ENCODE measurements at places on chromosomes 5 and 9.

GRCh38 chr9:33676746-33677505, 118.4 kb upstream of the PRSS3 start:
- DNase-seq: peak; percentile 31

DNA sequence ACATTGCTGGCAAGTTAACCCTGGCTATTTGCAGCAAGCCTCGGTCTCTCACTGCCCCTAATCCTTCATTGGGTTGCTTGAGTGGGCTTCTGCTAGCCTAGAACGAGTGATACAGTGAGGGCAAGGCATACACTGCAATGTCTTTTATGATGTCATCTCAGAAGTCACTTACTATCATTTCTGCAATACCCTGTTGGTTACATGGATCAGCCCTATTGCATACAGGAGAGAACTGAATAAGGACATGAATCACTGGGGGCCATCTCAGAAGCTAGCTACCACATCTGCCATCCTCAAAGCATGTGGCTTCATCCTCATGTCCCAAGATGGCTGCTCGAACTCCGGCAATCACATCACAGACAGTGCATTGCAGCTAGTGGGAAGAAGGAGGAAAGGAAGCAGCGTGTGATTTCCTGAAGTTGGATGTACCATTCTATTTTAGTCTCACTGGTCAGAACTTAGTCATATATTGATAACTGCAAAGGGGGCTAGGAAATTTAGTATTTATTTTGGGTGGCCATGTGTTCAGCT, 33.3 kb upstream of the CDKN2AIPNL start:
- DNase-seq: no peak

- no peak for DNase-seq
Measured at GRCh38 chr9:69431777-69432176, 106.8 kb downstream of the ENTREP1 start.

GRCh38 chr5:173178369-173178910, 34.1 kb downstream of the BNIP1 start:
- no peak for DNase-seq

GRCh38 chr5:76443066-76443800, 40.1 kb downstream of the IQGAP2 start:
- no peak for DNase-seq

- DNase-seq: peak; percentile 22
Measured at GRCh38 chr5:31556461-31556860, 24.4 kb downstream of the C5orf22 start.

GRCh38 chr5:143977891-143978461, 166.0 kb downstream of the HMHB1 start:
- DNase-seq: no peak

DNA sequence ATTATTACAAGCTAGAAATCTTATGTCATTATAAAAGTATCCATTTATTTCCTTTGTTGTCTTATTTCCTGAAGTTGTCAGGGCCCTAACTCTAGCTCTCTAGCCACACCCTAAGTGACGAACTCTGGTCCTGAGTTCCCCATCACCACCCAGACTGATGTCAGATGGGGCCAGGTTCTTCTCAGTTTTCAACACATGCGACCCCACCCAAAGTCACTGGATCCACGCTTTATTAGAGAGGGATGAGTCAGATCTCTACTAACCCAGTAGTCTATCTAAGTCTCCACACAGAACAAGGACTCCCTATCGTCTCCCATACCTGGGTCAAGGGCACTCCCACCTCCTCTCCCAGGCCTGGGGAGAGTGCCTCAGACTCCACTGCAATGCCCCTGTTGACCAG, 6.8 kb upstream of the FEM1C start:
- DNase-seq: peak; percentile 71

- no peak for DNase-seq
Measured at GRCh38 chr5:13708906-13709305, 235.6 kb downstream of the DNAH5 start.

DNA sequence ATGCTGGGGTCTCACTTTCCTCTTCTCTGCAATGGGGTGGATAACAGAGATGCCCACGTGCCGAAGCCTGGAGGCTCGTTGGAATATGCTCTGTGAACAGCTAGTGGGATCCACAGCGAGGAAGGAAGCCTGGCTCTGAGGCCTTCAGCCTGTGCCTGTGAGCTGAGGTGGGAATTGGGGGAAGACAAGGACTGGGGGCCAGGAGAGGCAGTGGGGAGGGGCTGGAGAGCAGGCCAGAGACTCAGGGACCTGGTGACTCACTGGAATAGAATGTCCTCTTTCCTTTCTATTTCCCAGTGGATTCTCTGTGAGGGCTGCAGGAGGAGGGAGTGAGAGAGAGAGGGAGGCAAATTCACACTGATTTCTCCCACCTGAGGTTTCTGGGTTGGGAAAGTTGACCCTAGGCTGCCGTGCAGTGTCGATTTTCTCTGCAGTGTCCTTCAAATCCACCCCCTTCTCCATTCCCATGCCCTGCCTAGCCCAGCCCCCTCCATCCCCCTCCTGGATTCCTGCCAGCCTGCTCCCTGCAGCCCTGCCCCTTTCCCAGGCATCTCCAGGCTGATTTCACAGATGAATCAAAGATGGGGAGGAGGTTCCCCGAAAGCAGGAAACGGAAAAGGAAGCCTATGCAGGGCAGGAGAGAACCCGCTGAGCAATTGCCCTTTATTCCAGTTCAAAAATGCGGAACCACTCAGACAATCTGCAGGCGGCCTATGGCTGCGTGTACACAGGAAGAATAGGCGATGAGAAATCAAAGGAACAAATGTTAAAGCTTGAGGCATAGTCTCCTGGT, 1.4 kb upstream of the SPAAR start:
- DNase-seq: peak; percentile 98

DNA sequence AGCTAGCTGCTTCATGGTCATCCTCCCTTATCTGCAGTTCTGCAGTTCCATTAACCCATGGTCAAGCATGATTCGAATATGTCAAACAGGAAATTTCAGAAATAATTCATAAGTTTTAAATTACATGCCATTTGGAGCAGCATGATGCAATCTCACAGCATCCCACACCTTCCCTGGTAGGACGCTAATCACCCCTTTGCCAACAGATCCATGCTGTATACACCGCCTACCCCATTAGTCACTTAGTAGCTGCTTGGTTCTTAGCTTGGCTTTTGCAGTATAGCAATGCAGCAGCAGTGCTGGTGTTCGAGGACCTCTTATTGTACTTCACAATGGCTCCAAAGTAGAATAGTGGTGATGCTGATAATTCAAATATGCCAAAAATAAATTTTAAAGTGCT, 739.7 kb upstream of the CDH9 start:
- no peak for DNase-seq

- DNase-seq: no peak
Measured at GRCh38 chr5:36214436-36214835, 27.3 kb downstream of the NADK2 start.

DNA sequence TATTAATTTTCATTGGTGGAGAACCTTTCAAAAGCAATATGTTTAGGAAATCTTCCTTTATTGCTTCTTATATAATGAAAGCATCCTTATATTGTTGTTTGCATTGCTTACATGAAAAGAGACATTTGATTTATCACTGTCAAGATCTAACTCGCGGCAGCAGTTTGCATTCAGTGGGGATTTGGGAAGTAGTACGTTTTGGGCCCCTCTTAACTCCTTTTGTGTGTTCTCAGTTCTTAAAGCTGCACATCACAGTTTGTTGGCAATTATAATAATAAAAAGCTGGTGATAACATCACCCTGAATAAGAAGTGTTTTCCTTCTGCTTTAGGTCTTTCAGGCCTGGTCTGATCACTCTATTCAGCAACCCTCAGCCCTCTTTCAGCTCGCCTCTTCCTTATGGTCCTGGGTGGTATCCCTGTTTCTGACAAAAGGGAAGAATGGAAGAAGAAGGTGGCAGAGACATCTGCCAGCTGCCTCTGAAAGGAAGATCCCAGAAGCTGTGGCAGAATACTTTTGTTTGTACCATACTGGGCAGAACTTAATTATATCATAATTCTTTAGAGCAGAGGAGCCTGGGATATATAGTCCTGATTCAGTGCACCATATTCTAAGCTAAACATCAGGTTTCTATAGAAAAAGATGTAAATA, 53.7 kb downstream of the PARP8 start:
- no peak for DNase-seq

DNA sequence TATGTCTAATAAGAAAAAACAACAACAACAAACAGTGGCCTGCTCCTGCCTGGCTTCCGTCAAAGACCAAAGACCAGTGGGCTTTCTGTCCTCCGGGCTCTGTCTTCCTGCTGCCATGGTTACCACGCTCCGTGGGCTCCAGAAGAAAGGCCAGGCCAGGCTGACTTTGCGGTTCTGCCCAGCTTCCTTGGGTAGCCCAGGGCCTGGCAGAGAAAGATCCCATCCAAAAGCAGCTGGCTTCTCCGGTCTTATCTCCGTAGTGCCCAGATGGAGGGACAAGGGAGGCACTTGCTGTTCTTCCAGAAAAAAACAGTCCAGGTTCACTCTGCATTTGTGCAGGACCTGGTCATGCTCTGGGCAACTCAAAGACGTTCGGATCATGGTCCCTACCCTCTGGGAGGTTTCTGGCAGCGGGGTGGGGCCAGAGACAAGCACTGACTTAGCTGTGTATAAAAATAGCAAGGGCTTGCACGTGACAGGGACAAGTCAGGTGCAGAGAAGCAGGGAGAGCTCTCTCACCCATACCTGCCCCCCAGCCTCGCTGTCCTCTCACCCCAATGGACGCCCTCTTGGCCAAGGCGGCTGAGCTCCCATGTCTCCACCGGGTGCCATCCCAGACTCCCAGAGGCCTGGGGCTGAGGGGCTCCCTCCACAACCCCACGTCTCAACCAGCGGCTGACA, 212.2 kb downstream of the C9orf50 start:
- DNase-seq: no peak

DNA sequence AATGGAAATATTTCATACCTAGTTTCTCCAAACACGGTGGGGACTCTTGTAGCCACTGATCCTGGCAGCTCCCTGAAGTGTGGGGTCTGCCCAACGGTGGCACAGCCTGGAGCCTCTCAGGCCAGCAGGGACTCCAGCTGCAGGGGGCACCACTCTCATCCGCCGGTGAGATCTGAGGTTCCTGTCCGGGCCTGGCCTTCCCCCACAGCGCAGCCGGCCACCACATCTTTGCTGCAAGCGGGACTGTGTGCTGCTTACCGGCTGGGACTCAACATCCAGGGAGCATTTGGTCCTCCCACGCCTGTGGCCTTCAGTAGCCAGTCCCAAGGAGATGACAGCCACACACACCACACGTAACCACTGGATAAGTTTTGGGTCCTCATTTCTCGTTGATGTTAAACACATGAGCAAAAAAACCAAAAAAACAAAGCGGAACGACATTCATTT, 7.7 kb upstream of the NKX2-5 start:
- DNase-seq: no peak

GRCh38 chr5:171984748-171985419, 21.6 kb downstream of the FBXW11 start:
- peak; percentile 91 for DNase-seq

- no peak for DNase-seq
Measured at GRCh38 chr5:21856987-21857386, 996.2 kb downstream of the CDH12 start.

GRCh38 chr5:145948047-145948446, 11.7 kb downstream of the SH3RF2 start:
- no peak for DNase-seq

- peak; percentile 75 for DNase-seq
Measured at GRCh38 chr9:2281803-2282185, 266.6 kb downstream of the SMARCA2 start.

- no peak for DNase-seq
Measured at GRCh38 chr5:354581-355378, 33.3 kb downstream of the AHRR start.

DNA sequence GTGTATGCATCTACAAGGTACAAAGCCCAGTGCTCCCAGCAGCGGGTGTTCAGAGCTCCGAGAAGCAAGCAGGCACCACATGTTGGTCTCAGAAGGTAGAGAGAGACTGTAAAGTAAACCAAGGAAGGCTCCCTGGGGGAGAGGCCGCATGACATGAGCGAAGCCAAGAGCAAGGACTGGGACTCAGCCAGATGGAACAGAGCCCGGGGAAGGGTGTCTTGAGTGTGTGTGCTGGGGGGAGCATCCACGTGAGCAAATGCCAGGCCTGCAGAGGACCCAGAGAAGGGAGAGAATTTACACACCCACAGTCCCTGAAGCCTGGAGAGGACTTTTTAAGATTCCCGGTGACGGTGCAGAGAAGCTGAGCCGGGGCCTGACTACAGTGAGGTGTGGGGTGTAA, 15.2 kb upstream of the KCNIP1 start:
- DNase-seq: no peak

GRCh38 chr9:4603830-4604229, 58.3 kb upstream of the PLPP6 start:
- no peak for DNase-seq

GRCh38 chr5:1777281-1778137, 22.1 kb downstream of the MRPL36 start:
- no peak for DNase-seq

GRCh38 chr9:81472701-81473100, 216.6 kb downstream of the TLE1 start:
- DNase-seq: no peak

DNA sequence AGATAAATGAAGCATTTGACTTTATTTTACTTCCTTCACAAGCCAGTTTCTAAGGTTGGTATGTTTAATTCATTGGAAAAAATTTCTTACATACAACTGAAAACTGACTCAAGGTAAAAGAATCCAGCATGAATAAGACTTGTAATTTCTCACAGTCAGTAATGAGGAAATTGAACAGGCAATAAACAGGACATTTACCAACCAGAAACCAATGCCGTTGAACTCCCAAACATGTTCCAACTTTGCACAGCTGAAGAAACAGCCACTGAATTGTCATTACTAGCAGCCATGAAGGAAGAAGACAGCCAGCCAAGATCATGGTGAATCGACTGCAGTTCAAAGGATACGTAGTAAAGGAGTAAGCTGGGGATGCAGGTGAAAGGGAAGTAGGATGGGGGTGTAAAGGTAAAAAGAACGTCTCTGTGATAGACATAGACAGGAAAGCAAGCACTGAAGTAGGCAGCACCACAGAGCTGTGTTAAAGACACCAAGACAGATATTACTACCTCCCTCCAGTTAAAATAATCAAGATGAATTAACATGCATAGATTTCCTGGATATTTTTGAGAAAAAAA, 21.3 kb upstream of the SLC12A2 start:
- peak; percentile 72 for DNase-seq

GRCh38 chr5:80308526-80308925, 11.3 kb upstream of the SPZ1 start:
- DNase-seq: no peak

DNA sequence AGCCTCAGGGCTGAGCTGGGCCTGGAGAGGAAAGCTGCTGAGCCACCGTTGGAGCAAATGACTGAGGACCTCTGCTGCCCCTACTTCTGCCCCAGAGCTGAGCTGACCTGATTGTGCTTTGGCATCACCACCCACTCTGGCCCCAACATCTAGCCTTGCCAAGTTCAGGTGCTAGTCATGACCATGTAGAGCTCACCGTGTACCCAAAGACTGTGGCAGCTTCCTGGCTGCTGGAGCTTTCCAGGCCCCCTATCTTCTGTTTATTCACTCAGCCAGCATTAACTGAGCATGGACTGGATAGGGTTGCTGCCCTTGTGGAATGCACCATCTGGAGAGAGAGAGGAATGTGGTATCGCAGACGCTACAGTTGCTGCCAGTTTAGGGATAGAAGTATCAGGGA, 49.1 kb downstream of the JADE2 start:
- no peak for DNase-seq
